ENCODE measurements at places on chromosomes 5 and 9. TPM values are rescaled to one million over a fixed set of nuclear protein-coding genes. Genes with fewer than 3 reads are reported as not detected.
A peak's percentile ranks its signal among the peaks of the same experiment; 100 is the strongest.

The MPDZ gene
- 77.2 TPM for total RNA-seq

The ODF2 gene
- total RNA-seq: 18.1 TPM

The STK10 gene
- 18.9 TPM for total RNA-seq

The LCN2 gene
- total RNA-seq: 0.83 TPM

The NPR3 gene
- total RNA-seq: 2.1 TPM

The PPP3R2 gene
- not detected for total RNA-seq

DNA sequence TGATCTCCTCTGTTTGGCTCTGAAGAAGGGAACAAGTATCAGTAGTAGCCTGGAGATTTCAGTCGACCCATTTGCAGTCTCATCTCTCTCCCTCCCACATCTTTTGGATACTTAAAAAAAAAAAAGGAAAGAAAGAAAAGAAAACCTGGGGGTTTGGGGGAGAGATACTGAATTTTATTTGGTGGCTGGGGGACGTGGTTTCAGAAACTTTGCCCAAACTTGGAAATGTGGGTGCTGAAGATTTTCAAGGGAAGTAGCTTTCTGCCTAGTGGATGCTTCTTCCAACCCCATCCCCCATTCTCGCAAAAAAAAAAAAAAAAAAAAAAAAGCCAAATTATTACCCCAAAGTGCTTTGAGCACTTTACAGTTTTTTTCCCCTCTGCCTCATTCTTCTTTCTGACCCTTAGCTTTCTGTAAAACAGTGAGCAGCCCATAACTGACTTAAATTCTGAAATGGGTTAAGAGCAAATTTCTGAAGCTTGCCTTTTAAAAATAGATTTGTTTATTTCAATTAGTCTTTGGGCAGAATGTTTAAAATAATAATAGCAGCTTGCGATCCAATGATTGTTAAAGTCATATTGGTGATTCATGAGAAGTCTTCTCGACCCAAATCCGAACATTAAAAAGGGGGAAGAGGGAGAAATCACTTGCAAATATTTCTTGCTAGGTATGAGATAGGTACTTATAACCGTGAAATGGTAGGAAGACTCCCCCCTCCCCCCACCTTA lies 894 bp downstream of the FST start:
- H3K4me3 ChIP-seq: peak overlapping the region; percentile 73
- H3K4me1 ChIP-seq: peaks cover 42% of the 10 kb centered on the region
- DNase-seq: no peak
- peaks cover 7% of the 10 kb centered on the region for H3K27me3 ChIP-seq

GRCh38 chr5:175658299-175659145 lies 651 bp downstream of the HRH2 start:
- peak overlapping the region; percentile 31 for H3K27ac ChIP-seq
- peaks cover 11% of the 10 kb centered on the region for H3K27me3 ChIP-seq
- peak overlapping the region; percentile 61 for H3K4me3 ChIP-seq

GRCh38 chr5:35518104-35518503 lies 99.6 kb upstream of the SPEF2 start:
- no peaks in the 10 kb centered on the region for H3K4me1 ChIP-seq
- H3K4me3 ChIP-seq: no peak overlapping the region
- DNase-seq: no peak
- no peak overlapping the region for H3K27ac ChIP-seq
- no peaks in the 10 kb centered on the region for H3K36me3 ChIP-seq

GRCh38 chr9:68851657-68852056 lies 146.6 kb downstream of the PIP5K1B start:
- DNase-seq: no peak
- H3K27me3 ChIP-seq: no peaks in the 10 kb centered on the region
- H3K27ac ChIP-seq: no peak overlapping the region
- H3K36me3 ChIP-seq: no peaks in the 10 kb centered on the region
- H3K4me3 ChIP-seq: no peak overlapping the region

DNA sequence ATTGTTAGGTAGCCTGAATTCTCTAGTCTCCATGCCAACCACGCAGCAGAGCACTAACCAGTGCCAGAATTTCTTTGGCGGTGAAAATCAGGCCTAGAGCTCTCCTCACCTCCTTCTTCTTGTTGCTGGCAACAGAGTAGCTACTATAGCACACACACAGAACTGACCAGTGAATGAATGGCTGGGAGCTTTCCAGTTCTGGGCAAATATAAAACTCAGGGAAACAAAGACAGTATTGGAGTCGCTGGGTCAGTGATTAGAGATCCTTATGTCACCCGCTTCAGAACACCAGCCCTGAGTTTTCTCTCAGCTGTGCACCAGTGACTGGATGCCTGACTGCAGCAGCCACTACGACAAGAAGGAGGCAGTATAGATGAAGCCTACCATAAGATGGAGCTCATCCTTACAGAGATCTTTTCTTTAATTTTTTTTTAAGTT lies 26.9 kb upstream of the FEM1C start:
- peaks cover 15% of the 10 kb centered on the region for H3K4me1 ChIP-seq
- no peak for DNase-seq
- no peak overlapping the region for H3K4me3 ChIP-seq
- no peaks in the 10 kb centered on the region for H3K27me3 ChIP-seq
- H3K36me3 ChIP-seq: no peaks in the 10 kb centered on the region
- peak overlapping the region; percentile 53 for H3K27ac ChIP-seq

- no peaks in the 10 kb centered on the region for H3K27me3 ChIP-seq
- peaks cover 79% of the 10 kb centered on the region for H3K4me1 ChIP-seq
- no peak for DNase-seq
- peak overlapping the region; percentile 12 for H3K4me3 ChIP-seq
- H3K27ac ChIP-seq: peak overlapping the region; percentile 65
- peaks cover 6% of the 10 kb centered on the region for H3K36me3 ChIP-seq
Measured at GRCh38 chr9:127949827-127950512, 12.3 kb upstream of the DPM2 start.

DNA sequence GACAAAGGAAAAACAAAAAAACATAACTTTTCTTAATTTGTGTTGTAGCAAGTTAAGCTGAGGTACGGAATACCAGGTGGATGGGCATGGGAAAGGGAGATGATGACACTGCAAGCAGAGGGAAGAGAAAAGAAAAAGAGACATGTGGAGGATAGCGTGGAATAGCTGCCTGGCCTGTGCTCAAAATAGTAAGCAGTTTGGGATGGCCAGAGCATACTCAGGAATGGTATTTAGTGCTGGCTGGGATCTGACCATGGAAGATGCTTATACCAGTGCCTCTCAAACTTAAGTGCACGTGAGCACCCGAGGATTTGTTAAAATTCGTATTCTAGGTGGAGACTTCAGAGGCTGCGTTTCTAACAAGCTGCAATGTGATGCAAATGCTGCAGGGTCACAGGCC lies 41.3 kb downstream of the LNPEP start:
- peaks cover 46% of the 10 kb centered on the region for H3K4me1 ChIP-seq
- H3K27ac ChIP-seq: no peak overlapping the region
- H3K4me3 ChIP-seq: no peak overlapping the region
- no peak for DNase-seq
- no peaks in the 10 kb centered on the region for H3K27me3 ChIP-seq

DNA sequence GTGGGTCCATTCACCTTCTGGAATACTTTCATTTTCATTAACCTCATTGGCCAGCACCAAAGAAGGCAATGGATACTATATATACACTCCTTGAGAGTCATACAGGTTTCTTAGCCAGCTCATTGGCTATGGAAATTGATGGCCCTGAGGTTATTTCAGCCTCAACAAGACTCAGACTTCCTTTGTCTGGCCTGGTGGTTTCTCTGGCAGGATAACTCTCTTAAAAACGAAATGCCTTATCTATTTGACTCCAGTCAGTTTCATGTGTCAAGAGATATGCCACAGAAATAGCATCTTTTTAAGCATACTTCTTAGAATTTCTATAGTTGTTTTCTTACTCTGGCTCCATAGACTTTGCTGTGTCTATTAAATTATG lies 28.9 kb downstream of the CDH9 start:
- H3K36me3 ChIP-seq: no peaks in the 10 kb centered on the region
- no peaks in the 10 kb centered on the region for H3K27me3 ChIP-seq
- no peak overlapping the region for H3K4me3 ChIP-seq
- no peak overlapping the region for H3K27ac ChIP-seq
- no peaks in the 10 kb centered on the region for H3K4me1 ChIP-seq
- no peak for DNase-seq

DNA sequence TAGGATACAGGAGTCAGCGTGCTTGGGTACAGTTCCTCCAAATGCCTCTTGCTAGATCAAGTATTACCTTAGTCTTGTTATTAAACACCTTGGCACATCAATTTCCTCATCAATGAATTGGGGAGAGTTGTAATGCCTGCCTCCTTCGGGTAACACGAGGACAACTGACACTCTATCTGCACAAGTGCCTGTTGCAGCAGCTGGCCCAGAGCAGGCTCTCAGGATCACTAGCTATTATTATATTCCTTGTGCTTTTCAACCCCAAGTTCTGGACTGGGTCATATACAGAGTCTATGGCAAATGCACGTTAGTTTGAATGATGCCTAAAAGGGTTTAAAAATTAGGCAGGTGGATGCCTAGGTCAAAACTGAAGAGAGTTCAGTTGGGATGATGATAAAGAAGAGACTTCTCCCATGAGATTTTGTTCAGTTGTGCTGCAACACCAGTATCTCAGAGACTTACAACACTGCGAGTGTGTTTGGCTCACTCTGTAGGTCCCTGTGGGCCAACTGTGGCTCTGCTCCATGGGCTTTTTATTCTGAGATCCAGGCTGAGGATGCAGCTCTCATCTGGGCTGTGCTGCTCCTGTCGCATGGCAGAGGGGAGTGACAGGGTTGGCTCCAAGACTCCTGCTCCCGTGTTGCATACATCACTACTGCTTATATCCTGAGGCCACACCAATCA lies 41.1 kb upstream of the TEX48 start:
- no peaks in the 10 kb centered on the region for H3K36me3 ChIP-seq
- no peak overlapping the region for H3K27ac ChIP-seq
- H3K4me3 ChIP-seq: no peak overlapping the region

GRCh38 chr9:128610897-128611296 lies 45.8 kb downstream of the DYNC2I2 start:
- H3K27me3 ChIP-seq: no peaks in the 10 kb centered on the region
- H3K4me1 ChIP-seq: peaks cover 24% of the 10 kb centered on the region
- H3K36me3 ChIP-seq: peaks cover 98% of the 10 kb centered on the region
- no peak for DNase-seq
